ENCODE measurements at places on chromosomes 6 and 20.

GRCh38 chr6:130520221-130520620, 154.4 kb downstream of the TMEM200A start:
- DNase-seq: no peak

- no peak for DNase-seq
These were observed 94.3 kb downstream of the RAMACL start for GRCh38 chr6:166492092-166492741.

GRCh38 chr20:33866398-33867100, 55.4 kb downstream of the CHMP4B start:
- no peak for DNase-seq

- DNase-seq: no peak
These were observed 50.0 kb upstream of the ESR1 start for GRCh38 chr6:151757506-151757955.

GRCh38 chr20:16052456-16052855, 520.8 kb downstream of the KIF16B start:
- no peak for DNase-seq

GRCh38 chr6:38262026-38262425, 377.7 kb downstream of the BTBD9 start:
- DNase-seq: peak; percentile 65

DNA sequence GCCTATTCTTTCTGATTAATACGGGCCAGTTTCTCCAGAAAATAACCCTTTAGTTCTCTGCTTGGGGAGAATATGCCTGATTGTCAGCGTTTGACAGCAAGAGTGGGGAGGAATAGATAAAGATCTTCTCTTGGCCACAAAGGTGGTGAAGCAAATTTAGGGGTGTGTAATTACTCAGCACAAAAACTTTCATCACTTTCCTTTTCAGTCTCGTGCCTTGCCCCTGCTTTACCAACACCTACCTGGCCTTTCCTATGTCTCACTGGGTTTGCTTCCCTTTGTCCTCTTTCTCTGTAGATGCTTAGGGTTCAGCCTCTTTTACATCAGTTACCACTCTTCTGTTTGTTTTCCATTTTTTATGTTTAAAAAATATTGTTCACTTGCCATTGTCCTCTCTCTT, 99.2 kb downstream of the MCHR2 start:
- DNase-seq: no peak

GRCh38 chr6:24796616-24797290, 2.0 kb downstream of the ARMH2 start:
- no peak for DNase-seq

DNA sequence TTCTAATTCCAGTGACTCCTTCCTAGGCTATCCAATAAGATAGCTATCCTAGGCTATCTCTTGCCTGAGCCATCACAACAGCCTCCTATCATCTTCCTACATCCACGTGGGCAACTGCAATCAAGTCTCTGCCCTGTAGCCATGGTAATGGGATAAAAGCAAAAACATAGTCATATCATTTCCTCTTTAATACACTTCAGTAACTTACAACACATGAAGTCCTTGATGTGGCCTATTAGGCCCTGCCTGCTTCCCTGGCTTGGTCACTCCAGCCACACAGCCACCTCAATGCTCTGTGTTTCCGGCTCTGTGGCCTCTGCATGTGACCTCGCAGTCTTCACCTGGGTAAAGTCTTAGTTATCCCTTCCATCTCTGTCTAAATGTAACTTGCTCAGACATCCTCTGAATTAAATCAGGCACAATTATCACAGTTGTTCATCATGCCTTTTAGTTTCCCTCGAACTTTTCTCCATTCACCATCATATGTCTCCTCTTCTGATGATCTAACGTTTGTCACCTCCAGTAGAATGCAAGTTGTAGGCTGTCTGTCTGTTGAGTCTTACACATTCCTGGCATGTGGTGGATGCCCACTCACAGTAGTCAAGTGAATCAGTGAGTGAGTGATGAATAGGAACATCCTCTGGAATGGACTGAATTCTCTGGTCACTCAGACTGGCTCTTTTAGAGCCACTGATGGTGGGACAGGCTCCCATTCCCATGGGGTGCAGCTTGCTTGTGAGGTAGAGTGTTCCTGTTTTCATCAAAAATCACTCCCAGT, 229.4 kb downstream of the TBC1D7 start:
- no peak for DNase-seq

- no peak for DNase-seq
These were observed 719.1 kb downstream of the CD109 start for GRCh38 chr6:74415056-74415455.

DNA sequence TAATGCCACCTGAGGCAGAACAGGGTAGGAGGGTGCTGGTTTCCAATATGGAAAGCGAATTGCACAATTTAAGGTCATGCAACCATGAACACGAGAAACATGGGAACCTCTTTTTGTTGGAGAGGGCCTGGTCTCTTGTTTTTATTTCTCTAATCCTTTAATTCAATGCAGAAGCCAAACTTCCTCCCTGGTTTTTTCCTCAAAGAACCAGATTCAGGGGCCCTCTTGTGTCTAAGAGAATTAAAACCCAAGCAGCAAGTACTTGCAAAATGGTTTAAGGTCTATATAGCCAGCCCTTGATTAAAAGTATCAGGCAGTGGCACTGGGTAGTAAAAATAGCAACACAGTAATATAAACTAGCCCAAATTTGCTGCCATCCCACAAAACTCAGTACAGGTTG, 19.5 kb downstream of the GSTA4 start:
- DNase-seq: no peak

Data from HAP-1 (cell line).